ENCODE measurements at places on chromosomes 6 and 20.

DNA sequence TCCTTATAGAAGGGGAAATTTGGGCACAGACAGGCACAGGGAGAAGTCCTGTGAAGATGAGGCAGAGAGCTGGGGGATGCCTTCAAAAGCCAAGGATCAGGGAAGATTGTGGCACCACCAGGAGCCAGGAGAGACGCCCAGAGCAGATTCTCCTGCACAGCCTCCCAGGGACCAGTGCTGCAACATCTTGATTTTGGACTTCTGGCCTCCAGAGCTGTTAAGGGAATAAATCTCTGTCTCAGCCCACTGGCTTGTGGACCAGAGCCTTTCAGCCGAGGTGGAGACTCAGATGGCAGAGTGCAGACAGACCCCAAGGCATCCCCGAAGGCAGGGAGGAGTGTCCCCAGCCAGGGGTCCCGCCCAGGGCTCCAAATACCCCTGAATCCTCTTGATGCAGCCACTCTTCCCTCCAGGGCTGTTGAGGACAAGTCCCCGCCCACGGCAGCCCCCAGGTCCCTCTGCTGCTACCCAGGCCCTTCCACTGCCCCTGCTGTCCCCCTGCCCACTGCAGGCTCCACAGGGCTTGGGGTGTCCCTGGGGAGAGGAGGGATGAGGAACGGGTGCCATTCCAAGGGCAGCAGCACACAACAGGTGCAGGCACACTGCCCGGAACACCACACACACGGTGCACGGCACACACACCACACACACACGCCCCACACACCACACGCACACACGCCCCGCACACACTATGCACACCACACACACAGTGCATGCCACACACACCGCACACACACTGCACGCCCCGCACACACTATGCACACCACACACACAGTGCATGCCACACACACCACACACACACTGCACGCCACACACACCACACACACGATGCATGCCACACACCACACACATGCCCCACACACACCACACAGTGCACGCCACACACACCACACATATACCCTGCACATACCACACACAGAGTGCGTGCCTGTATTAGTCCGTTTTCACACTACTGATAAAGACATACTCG, 311.4 kb downstream of the TAF4 start:
- no peak for DNase-seq

DNA sequence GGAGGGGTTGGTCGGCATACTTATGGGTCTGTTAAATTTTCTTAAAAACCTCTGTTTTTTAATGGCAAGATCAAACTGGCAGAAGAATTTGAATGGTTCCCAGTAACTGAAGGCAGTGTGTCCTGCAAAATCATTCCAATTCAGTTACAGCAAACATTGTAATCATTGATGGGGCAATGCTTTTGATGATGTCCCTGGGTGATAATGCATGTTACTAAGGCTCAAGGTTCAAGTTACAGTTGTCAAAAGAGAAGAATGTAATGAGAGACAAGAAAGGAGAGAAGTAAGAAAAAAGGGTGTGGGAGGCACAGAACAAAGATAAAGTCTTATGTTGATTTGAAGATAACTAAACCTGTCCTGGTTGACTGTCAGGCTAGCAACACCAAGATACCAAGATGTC, 54.9 kb downstream of the CEP162 start:
- no peak for DNase-seq

- DNase-seq, result no peak
Observed at GRCh38 chr6:25326126-25326525, 47.0 kb downstream of the CARMIL1 start.

DNA sequence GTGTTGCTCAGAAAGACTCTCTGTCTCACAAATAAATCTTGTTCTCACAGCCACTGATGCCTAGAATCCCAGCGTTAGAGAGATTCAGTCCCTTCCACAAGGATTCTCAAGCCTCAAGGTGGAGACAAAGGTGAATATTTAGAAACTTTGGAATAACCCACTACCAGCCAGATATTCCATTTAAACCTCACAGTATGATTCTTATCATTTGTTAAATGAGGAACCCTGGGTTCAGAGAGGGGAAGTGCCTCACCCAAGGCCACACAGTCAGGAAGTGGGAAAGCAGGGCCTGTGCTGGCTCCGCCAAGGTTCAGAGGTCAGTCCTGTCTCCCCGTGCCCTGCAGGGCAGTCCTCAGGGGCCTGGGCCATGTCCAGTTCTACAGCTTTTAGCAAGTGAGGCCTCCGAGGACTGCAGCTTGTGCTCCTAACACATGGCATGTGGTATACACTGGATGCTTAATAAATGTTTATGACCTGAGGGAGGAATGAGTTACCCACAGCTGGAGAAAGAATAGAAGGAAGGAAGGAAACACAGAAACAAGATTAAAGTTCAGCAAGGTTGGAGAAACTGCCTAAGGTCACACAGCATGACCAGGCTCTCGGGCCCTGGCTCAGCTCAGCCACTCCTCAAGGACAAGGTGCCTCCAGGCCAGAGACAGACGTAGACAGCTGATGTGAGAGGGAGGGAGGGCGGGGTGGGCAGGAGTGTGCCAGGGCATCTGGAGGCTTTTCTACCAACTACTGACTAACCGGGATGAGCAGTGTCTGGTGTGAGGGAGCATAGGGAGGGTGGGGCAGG, 3.9 kb upstream of the TGM2 start:
- no peak for DNase-seq

- no peak for DNase-seq
Observed at GRCh38 chr6:32397252-32397920, 9.6 kb downstream of the BTNL2 start.

- DNase-seq, result no peak
Observed at GRCh38 chr6:139713900-139714506, 339.6 kb upstream of the CITED2 start.

GRCh38 chr6:80095600-80095999, 10.9 kb upstream of the BCKDHB start:
- no peak for DNase-seq

- DNase-seq, result no peak
Observed at GRCh38 chr6:12178521-12178920, 111.6 kb upstream of the EDN1 start.

- DNase-seq, result no peak
Observed at GRCh38 chr6:56434606-56435005, 187.2 kb upstream of the COL21A1 start.

- no peak for DNase-seq
Observed at GRCh38 chr6:109496036-109496772, 13.2 kb upstream of the ZBTB24 start.

DNA sequence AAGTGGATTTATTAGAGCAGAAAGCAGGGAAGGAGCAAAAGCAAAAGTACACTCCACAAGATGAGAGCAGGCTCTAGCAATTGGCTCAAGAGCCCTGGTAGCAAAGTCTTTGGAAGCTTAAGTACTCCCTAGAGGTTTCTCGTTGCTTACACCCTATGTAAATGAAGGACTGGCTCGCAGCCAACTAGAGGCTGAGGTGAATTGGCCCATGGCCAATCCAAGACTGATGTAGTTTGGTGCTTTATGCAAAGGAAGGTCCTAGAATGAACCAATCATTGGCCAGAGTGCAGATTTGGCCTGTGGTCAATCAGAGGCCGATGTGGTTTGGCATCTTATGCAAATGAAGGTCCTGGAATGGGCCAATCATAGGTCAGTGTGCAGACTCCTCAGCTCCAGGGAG, 191.3 kb upstream of the ARID1B start:
- no peak for DNase-seq

GRCh38 chr6:43089467-43089866, 13.4 kb downstream of the PTK7 start:
- DNase-seq, result no peak

DNA sequence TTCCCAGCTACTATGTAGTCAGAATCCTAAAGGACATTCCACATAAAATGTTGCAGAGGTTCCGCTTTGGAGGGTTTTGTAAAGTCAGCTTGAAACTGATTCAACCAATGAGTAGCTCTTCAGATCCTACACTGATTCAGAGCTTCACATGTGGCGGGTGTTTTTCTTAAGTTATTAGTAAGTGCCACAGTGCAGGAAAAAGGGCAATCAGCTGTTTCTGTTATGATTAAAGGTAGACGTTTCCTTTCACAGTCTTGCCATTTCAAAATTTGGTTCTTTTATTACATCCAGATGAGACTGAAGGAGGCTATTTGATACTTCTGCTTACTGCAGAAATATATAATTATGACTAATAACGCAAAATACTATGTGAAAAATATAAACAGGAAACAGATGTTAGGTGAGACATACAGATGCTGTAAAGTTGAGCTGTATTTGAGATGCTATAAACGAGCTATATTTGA, 443.9 kb downstream of the CDKAL1 start:
- DNase-seq, result no peak

GRCh38 chr6:68636666-68637065, 1.6 kb downstream of the ADGRB3 start:
- no peak for DNase-seq

GRCh38 chr6:125277838-125278237, 23.9 kb downstream of the HDDC2 start:
- no peak for DNase-seq

DNA sequence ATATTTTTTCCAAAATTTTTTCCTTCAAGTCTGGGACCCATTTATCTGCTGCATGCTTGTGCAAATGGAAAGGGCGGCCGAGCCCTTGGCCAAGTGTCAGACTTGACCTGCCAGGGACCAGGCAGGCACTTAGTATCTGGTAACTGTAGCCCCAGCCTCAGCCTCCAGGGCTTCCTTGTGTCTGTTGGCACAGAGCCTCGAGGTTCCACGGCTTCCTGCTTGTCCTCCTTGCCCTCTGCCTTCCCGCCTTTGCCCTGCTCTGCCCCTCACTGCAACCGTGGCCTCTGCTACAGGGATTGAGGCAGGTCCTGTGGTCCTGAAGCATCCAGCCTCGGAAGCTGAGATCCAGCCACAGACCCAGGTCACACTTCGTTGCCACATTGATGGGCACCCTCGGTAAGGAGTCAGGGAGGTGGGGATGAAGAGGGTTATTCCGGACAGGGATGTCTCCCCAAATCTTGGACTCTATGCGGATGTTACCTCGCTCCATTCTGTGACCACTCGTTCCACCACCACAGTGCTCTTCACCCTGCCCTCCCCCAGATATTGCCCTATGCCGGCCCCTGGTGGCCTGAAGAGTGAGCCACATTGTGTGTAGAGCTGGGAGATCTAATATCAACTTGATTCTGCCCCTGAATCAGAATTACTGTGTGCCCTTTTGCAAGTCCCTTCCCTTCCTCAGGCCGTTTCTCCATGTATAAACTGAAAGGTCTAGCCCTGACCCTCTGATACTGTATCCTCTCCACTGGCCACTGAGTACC, 41.5 kb upstream of the SRF start:
- DNase-seq, result no peak

- DNase-seq, result no peak
Observed at GRCh38 chr6:132199343-132199742, 201.9 kb downstream of the MOXD1 start.

DNA sequence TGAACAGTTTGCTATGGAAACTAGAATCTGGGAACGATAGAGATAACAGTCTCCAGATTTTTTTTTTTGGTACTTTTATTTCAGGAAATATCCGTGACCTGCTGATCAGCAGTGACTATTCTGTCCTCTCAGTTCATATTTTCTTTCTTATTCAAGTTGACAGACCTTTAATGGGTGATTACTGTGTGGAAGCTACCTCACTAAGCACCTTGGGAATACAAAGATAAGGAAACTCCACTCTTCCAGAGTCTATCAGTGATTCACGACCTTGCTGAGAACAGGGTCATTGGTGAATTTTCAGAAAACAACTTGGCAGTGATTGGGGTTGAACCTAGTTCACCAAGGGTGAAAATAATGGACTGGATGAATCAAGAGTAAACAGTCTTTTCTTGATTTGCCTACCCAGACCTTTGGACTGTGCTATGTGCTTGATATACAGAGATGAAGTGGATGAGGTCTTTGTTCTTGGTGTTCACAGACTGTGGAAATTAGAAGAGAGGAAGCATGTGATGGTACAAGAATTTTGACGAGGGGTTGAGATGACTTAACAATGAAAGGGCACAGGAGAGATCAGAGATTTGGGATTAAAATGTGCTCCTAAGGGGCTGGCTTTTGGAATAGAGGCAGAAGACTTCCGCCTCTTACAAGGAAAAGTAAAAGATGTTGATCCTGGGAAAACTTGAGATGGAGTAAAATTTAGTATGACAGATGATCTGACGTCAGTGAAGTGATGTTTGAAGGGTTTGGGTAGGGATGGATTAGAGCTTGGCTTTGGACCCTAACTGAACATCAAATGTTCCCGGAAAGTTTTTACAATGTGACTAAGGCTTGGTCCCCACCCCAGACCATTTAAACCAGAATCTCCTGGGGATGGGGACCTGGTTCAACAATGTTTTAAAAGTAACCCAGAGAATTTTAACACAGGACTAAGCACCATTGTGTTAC, 1.2 kb downstream of the KAT14 start:
- DNase-seq, result no peak

DNA sequence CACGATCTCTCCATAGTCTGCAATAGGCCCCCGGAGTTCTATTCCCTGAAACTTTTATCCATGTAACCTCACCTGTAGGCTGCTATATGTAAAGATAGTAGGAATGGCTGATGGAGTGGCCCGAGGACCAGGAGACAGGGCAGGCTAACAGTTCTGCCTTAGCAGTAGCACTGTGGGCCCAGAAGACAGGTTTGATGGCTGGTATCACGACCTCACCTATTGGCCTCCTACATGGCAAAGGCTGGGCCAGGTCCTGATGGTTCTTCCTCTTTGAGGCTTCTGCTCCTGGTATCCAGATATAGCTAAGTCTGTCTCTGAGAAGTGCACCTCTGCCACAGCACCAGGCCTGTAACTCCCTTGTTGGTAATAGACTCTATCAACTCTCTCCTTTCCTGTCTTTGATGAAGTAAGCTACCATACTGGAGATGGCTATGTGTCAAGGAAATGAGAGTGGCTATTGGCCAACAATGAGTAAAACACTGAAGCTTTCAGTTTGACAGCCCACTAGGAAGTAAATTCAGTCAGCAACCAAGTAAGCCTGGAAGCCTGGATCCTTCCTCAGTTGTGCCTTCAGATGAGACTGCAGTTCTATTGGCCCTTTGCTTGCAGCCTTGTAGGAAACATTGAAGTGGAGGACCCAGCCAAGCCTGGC, 5.7 kb downstream of the SPEF1 start:
- no peak for DNase-seq

DNA sequence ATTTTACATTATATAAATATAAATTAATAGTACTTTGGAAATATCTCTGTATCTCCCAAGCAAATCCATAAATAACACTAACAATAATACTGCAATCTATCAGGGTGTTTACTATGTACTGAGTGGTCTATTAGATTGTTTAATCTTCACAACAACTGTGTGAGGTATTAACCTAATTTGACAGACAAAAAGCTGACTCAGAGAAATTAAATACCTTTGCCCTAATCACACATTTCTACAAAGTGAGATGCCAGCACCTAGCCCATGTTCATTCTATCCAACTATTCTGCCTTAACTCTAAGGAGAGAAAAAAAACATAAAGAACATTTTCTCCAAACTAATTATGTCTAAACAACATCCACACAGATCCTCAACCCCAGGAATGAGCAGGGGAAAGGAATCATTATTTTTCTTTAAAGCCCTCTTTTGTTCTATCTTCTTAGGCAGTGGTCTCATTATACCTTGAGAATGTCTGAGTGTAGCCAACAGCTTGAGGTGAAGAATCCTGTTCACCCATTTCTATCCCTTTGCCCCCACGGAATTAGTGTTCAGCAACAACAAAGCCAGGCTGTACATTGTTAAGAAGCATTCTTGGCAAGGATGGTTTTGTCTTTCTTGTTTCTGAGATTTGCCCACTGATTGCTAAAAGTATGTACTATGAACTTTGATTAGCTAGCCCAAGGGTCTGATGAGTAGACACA, 42.7 kb downstream of the PRL start:
- no peak for DNase-seq

GRCh38 chr6:42103216-42103615, 39.2 kb downstream of the C6orf132 start:
- DNase-seq, result no peak

- no peak for DNase-seq
Observed at GRCh38 chr6:144316862-144317195, 31.7 kb downstream of the UTRN start.

Measured in stimulated activated CD8-positive, alpha-beta memory T cell treated with anti-CD3 and anti-CD28 coated beads, Interleukin-15, amount 100 ng/mL, for 48 hours (primary cell).